BJ (cell line): ENCODE measurements at places on chromosomes 4 and X. TPM values are rescaled to one million over a fixed set of nuclear protein-coding genes. Genes with fewer than 3 reads are reported as not detected.
A peak's percentile ranks its signal among the peaks of the same experiment; 100 is the strongest.

XPNPEP2 gene
- polyA plus RNA-seq, result 0.16 and 0.32 TPM in 2 replicates

C4orf50 gene
- polyA plus RNA-seq, result not detected in 2 replicates

ZFYVE28 gene
- polyA plus RNA-seq, result 3.5 and 4.4 TPM in 2 replicates

GRCh38 chrX:19372547-19373331 is 29.0 kb downstream of the PDHA1 start:
- DNase-seq, result no peak

- peak; percentile 23 for DNase-seq
These were observed 1212.2 kb upstream of the TENM3 start for GRCh38 chr4:181030961-181031360.

RBM47 gene
- polyA plus RNA-seq, result 0.42 and 0.52 TPM in 2 replicates

DNA sequence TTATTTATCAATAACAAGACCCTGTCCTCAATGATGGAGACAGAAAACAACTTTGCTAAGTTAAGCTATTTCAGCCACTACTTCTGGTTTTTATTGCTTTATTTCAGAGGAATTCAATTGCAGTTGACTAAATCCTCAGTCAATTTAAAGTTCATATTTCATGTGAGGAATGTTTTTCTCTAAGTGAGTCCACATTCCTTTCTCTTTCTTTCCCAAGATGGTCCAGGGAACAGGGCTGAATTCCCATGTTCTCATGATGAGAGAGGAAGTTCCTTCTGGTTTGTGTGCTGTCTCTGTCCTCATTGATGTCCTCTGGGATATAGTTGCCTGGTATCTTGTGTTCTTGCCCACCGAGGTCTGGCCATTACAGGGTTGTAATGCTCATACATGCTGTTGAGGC is 117.2 kb downstream of the SLIT2 start:
- peak; percentile 59 for DNase-seq

DNA sequence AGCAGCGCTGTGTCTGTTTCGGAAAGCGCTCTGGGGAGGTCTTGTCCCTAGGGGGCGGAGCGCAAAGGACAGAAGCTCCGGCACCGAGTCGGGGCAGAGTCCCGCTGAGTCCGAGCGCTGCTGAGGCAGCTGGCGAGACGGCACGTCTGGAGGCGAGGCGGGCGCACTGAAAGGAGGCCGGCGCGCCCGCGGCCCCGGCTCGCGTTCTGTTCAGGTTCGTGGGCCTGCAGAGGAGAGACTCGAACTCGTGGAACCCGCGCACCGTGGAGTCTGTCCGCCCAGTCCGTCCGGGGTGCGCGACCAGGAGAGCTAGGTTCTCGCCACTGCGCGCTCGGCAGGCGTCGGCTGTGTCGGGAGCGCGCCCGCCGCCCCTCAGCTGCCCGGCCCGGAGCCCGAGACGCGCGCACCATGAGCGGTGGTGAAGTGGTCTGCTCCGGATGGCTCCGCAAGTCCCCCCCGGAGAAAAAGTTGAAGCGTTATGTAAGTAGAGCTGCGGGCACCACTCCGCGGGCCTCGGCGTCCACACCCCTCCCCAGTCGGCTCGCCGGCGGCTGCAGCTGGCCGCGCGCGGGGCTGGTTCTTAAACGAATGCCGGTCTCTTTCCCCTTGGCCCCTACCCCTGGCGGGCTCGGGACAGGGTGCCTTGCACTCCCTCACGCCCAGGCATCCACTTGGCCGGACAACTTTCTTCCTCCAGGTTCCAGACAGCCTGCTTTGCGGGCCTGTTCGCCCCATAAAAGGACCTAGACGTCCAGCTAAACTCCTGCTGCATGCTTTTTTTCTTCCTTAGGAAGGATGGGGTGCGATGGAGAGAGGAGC is at the start of gene GAB1:
GAB1 (plus strand) TSS at position 96 of the 819 bp plus-strand sequence; CDS start at position 409, 313 bp downstream.
- DNase-seq, result no peak

DNA sequence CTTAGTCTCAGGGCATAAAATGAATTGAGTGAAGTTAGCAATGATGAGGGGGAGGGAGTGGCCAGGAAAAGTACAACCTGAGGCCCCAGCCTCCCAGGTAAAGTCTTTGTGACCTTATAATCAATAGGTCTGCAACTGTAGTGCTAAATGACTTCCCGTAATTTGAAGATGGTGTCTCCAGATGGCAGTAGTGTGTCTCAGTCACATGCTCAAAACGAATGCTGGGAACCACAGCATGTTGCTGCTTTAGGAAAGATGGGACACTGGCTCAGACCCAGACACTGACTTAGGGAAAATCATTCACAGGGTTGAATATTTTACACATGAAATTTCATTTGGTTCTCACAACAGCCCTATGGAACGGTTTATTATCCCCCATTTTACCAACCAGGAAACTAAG is 10.3 kb downstream of the SRPX2 start:
- no peak for DNase-seq

MGAT4D gene
- not detected in 2 replicates for polyA plus RNA-seq

HNRNPH2 gene
- 17.9 and 37.4 TPM in 2 replicates for polyA plus RNA-seq

DNA sequence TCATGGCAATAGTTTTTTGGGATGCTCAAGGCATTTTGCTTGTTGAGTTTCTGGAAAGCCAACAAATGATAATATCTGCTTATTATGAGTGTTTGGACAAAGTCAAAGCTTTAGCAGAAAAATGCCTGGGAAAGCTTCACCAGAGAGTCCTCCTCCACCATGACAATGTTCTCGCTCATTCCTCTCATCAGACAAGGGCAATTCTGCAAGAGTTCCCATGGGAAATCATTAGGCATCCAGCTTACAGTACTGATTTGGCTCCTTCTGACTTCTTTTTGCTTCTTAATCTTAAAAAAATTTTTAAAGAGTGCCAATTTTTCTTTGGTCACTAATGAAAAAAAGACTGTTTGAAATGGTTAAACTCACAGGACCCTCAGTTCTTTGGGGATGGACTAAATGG is 136.3 kb downstream of the UBE2K start:
- no peak for DNase-seq

GRCh38 chrX:115060013-115060412 is 42.6 kb upstream of the IL13RA2 start:
- DNase-seq, result no peak

DNA sequence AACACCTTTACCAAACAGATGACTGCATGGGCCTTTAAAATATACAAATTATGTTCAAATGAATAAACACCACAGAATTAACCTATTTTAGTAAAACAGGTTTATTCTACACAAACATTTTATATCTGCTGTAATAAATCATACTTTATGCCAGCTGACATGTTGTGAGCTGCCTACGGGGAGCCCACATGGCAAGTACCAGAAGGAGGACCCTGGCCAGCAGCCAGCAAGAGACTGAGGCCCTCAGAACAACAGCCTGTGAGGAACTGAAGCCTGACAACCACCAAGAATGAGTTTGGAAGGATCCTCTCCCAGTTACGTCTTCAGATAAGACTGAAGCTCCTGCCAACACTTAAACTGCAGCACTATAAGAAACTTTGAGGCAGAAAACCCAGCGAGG is 377.0 kb downstream of the PDGFC start:
- no peak for DNase-seq

DNA sequence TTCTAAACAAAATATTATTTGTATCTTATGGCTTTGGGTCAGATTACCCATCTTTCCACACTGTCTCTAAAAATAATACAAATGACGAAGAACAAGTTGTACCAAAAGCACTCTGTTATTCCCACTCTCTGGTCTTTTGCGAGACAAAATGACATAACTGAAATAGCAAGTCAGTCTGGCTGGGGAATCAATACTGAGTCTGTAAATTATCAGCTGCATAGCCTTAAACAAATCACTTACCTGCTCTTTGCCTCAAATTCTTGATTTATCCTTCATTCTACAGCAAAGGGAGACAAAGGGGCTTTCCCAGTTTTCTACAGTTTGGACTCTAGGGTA is 40.9 kb downstream of the SOWAHB start:
- DNase-seq, result no peak

- no peak for DNase-seq
These were observed 20.4 kb upstream of the UBA1 start for GRCh38 chrX:47172971-47173792.

GRCh38 chrX:50161127-50161526 is 39.7 kb downstream of the AKAP4 start:
- DNase-seq, result no peak

DNAAF6 gene
- polyA plus RNA-seq, result not detected in 2 replicates

CT55 gene
- not detected in 2 replicates for polyA plus RNA-seq

DNA sequence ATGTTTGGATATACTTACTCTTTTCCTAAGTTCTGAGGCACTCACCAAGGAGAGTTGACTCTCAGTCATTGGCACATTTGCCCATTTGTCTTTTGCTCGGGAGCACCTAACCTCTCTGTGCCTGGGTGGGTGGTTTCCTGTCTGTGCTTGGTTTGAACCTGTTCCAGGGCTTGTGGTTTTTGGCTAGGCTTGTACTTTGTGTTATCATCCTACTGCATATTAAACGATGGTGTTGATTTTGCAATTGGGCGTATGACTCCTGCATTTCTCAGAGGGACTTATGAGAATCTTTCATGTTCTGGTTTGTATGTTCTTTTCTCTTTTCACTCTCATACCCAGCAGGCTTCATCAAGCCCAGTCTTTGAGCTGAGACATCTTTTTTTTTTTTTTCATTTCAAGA is 161.7 kb downstream of the BTC start:
- DNase-seq, result no peak

- no peak for DNase-seq
These were observed 92.6 kb downstream of the ANTXR2 start for GRCh38 chr4:79980448-79980847.

NAA11 gene
- polyA plus RNA-seq, result not detected in 2 replicates

GRCh38 chrX:135572436-135572835 is 52.0 kb downstream of the INTS6L start:
- no peak for DNase-seq

NAT8L gene
- 0.02 and 0.04 TPM in 2 replicates for polyA plus RNA-seq

MTNR1A gene
- polyA plus RNA-seq, result 0.06 TPM in 1 of 2 replicates, not detected in the other

DNA sequence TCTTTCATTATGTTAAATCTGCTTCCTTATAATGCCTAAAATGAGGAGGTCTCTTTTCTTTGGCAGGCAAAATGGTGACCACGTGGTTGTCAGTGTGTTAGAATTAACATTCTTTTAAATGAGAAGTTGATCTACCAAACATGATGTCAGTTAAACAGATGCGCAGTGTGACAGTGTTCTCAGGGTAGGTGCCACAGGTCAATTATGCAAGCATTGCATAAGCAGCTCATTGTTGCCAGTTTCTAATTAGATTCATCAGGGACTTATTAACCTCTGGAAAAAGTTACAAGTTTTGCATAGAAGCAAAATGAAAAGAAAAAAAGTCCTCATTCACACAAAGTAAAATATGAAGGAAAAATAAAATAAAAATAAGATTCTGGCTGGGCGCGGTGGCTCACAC is 324.1 kb upstream of the GALNT7 start:
- no peak for DNase-seq

RADX gene
- polyA plus RNA-seq, result 0.09 and 0.26 TPM in 2 replicates

FAM241A gene
- polyA plus RNA-seq, result 0.45 and 0.91 TPM in 2 replicates

DDX60 gene
- 2.7 and 9.1 TPM in 2 replicates for polyA plus RNA-seq

PSAPL1 gene
- not detected in 2 replicates for polyA plus RNA-seq

GRCh38 chrX:97995834-97996233 is 1112.1 kb downstream of the RPA4 start:
- DNase-seq, result no peak

DNA sequence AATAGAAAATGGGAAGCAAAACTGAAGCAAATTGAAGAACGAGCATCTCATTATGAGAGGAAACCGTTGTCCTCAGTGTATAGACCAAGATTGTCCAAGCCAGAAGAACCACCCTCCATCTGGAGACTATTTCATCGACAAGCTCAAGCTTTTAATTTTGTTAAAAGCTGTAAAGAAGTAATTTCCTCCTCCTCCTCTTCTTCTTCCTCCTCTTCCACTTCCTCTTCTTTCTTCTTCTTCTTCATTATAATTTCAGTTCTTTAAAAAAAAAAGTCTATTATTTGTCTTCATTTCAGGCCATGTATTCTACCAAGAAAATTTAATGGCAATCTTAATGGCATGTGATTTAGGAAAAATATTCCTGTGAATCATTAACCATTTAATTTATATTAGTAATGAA is 7.6 kb downstream of the PRIMPOL start:
- DNase-seq, result no peak

MND1 gene
- 0.44 and 2.2 TPM in 2 replicates for polyA plus RNA-seq
